ENCODE measurements at places on chromosomes 2 and 18.

- no peak for DNase-seq
Observed at GRCh38 chr18:77557046-77557587, 307.5 kb downstream of the GALR1 start.

GRCh38 chr2:230908595-230909191 is 16.3 kb downstream of the GPR55 start:
- DNase-seq = no peak

DNA sequence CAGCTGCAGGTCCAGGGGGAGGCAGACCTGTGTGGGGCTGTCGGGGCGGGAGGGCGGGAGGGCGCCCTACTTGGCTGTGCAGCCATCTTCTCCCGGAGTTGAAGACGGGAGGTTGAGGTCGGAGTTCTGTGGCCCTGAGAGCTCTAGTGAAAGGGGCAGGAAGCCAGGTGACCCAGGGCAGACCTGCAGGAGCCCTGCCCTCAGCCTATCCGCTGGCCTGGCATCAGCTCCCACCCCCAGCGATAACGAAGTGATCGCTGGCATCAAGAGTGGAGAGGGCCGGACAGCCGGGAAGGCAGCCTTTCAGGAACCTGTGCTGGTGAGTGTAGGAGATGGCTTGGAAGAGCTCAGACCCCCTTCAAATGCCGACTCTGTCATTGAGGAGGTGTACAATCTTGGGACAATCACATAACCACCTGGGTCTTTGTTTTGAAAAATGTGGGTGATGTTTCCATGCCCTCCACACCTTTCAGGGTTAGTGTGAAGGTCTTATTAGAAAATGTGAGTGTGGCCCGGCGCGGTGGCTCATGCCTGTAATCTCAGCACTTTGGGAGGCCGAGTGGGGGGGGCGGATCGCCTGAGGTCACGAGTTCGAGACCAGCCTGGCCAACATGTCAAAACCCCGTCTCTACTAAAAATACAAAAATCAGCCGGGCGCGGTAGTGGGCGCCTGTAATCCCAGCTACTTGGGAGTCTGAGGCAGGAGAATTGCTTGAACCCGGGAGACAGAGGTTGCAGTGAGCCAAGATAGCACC is 1.3 kb downstream of the ARHGEF4 start:
- no peak for DNase-seq

DNA sequence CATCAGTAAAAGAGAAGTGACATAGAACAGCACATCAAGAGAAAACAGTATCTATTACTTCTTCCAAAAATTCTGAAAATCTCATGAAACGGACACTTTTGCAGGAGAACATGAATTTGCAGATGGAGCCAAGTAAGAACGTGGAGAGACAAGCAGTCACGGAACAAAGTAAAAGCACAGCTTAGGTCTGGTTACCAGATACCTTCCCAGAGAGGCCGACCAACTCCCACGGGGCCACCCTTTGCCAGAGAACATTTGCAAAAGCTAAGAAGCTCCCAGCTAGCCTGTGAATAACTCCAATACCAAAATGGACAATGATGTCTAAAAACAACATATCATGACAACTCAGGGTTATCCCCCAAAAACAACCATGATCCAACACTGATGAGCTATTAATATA is 38.9 kb downstream of the THAP4 start:
- no peak for DNase-seq
